ENCODE measurements at places on chromosomes 1 and 21. TPM values are rescaled to one million over a fixed set of nuclear protein-coding genes. Genes with fewer than 3 reads are reported as not detected.

DNA sequence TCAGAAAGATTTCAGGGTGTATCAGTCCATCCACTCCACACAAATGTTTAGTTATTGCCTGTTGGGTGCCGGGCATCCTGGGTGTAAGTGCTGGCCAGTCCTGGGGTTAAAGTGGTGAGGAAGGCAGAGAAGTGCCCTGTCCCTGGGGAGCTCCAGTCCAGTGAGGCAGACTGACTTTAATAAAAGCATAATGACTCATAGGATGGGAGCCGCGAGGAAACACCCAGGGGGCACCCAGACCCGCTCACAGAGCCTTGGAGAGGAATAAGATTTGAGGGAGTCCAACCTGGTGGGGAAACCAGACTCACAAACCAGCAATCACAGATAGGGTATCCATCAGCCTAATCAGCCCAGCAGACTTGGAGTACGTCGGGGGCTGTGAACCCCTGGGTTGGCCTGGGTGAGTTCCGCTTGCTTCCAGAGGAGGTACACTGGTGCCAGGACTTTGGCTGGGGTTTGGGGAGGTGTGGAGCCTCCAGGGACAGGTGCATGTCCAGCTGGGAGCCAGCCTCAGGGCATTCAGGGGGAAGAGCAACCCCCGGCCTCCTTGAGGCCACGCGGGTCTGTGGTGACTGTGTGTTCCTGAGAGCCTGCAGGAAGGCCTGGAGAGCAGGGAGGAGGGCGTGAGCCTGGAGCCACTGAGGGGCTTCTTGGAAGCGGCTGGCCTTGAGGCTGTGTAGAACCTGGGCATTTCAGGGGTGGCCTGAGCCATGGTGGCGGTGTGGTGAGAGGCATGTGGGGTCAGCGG lies 3.7 kb downstream of the PEAR1 start:
- no peak for DNase-seq

DNA sequence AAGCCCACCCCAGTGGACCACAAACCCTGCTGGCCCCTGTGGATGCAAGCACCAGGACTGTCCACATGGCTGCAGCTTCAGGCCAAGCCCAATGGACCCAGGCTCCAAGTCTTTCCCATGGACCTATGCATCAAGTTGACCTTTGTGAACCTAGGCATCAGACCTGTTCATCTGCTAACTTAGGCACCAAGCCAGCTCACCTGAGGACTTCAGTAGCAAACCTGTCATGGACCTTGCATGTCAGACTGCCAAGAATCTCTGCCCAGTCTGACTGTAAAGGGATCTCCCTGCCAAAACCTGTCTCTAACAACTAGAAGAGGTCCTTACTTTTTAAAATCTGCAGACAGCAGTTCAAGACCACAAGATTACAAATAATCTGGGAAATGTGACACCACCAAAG lies 37.8 kb downstream of the FMO3 start:
- no peak for DNase-seq

Gene CFAP45
- 12.7 TPM for polyA plus RNA-seq

DNA sequence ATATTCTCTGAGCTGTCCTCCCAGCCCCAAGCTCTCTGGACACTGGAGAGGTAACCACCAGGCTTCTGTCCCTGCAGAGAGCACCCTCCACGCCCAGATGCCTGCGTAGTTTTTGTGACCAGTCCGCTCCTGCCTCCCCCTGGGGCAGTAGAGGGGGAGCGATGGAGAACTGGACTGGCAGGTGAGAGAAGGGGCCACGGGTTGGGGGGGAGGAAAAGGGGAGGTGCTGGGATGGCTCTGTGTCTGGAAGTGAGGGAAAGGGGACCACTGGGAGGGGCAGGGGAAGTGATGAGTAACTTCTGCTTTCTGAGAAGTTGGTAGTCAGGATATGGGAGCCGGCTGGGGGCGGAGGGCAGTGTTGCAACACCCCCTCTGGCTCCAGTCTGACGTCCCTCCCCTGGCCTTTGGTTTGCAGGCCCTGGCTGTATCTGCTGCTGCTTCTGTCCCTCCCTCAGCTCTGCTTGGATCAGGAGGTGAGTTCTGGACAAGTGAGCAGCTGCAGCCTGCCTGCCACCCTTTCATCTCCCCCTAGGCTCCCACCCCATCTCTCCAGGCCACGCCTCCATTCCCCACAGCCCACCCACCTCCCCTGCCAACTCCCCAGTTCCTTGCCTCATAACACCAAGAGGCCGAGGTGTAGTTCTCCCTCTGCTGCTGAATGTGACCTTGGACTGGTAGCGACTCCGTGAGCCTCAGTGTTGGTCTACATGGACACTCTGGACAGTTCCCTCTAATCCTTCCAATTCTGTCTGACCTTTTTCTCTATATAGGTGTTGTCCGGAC lies 3.1 kb downstream of the ADAMTSL4 start:
- peak; percentile 85 for DNase-seq

- no peak for DNase-seq
Observed at GRCh38 chr1:214438530-214438929, 112.9 kb downstream of the PTPN14 start.

GRCh38 chr1:110114784-110115183 lies 2.5 kb downstream of the UBL4B start:
- DNase-seq: no peak

GRCh38 chr1:217135987-217136894 lies 413.0 kb upstream of the ESRRG start:
- no peak for DNase-seq

DNA sequence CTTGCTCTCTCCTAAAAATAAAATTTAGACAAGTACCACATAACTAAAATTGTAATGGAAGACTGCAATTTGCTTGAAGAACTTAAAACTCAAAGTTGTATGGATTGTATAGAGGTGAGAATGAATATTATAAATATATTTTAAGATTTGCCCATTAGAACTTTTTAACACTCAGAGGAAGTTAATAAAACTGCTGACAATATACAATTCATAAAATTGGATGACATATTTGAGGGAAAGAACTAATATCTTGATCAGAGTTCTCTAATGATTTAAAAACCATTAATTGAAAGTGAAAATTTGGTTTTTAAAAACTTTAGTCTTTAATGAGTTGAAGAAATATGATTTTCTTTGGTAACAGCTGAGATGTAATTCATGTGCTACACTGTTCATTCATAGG lies 20.9 kb downstream of the TTC3 start:
- DNase-seq: no peak

Gene RHBG
- polyA plus RNA-seq: 3.3 TPM
